Right cardiac atrium (tissue), 5 donors: ENCODE measurements at places on chromosomes 6 and 20. TPM values are rescaled to one million over a fixed set of nuclear protein-coding genes. Genes with fewer than 3 reads are reported as not detected.

DNA sequence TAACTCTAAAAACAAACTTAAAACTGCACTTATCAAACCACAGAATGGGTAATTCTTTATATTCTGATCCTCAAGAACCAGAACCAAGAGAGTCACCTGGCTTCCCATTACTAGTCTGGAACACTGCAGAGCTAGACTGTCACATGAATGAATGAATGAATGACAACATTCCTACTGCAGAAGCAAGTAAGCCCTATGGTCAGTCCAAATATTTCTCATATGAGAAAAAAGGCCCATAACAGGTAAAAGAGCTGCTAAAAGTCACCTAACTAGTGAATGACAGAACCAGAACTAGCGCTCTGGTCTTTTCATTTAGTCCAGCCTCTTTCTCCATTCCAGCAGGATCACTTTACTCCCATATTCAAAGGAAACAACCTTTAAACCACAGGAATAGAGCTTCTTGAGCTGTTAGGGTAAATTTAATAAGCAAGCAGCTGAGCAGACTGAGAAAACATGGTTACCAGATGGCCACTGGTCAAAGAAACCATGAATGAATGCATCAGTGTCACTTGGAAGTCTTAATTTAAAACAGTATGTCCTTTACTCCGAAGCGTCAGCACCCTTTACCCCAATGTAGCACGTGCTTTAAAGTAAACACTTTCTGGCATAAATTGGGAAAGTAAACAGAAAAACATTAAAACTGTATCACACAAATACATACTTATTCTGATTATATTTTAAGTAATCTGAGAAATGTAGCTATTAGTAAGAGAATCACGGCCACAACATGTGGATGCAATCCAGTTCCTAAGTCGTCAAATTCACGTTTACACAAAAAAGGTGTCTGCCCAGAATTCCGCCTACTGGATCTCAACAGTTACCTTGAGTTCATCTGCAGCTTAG lies 1.4 kb downstream of the PREP start:
- no peak for DNase-seq

CNKSR3 gene
- polyA plus RNA-seq = 7.9 TPM

GABRR1 gene
- polyA plus RNA-seq = not detected

- no peak for DNase-seq
Observed at GRCh38 chr6:7671076-7671475, 54.8 kb upstream of the BMP6 start.

RRAGD gene
- 57.2 TPM for polyA plus RNA-seq

MYB gene
- polyA plus RNA-seq = not detected

- DNase-seq = no peak
Observed at GRCh38 chr6:170013815-170014214, 262.4 kb downstream of the ERMARD start.

DNA sequence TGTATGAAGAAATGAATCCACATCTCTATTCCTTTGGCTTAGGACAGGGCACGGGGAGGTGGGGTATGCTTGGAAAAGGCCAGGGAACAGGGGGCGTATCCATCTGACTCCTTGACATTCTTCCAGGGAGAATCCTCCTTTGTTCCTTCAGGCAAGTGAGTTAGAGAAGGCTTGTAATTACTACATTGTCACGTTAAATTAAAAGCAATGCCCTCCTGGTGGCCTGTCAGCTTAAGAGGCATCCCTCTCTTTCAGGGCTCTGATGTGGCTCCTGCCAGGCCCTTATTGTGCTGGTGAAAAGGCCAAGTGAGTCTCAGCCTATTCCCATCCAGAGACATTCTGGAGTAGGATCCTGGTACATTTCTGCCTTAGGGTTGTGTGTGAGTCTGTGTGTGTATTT lies 128.3 kb downstream of the FOXA2 start:
- no peak for DNase-seq

GRCh38 chr20:33441142-33441955 lies 2.2 kb downstream of the SNTA1 start:
- no peak for DNase-seq

GRCh38 chr6:26322645-26323482 lies 42.1 kb upstream of the BTN3A2 start:
- DNase-seq = peak; percentile 33

CHMP4B gene
- polyA plus RNA-seq = 126 TPM

COL19A1 gene
- 1.0 TPM for polyA plus RNA-seq

- DNase-seq = no peak
Observed at GRCh38 chr6:46338131-46338530, 153.1 kb downstream of the RCAN2 start.

DNA sequence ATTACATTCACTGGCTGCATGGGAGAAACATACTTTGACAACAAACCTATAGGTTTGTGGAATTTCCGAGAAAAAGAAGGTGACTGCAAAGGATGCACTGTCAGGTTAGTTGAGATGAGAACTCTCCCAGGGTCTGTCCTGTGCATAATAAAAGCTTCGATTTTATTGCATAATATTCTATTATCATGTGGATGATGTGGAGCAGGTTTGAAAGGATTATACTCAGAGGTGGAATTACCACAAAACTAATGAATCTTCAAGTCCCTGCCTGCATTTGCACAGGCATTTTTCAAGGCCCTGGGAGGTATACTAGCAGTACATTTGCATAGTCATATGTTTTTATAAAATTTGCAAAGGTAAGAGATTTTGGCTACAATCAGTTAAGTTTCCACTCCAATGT lies 249.8 kb downstream of the ARHGAP18 start:
- no peak for DNase-seq

GRCh38 chr6:144601221-144601620 lies 316.1 kb downstream of the UTRN start:
- DNase-seq = no peak

GRCh38 chr20:11912013-11912658 lies 5.6 kb upstream of the BTBD3 start:
- no peak for DNase-seq

EPHA7 gene
- 6.6 TPM for polyA plus RNA-seq

GRCh38 chr6:111750753-111751673 lies 122.2 kb downstream of the FYN start:
- no peak for DNase-seq

DNA sequence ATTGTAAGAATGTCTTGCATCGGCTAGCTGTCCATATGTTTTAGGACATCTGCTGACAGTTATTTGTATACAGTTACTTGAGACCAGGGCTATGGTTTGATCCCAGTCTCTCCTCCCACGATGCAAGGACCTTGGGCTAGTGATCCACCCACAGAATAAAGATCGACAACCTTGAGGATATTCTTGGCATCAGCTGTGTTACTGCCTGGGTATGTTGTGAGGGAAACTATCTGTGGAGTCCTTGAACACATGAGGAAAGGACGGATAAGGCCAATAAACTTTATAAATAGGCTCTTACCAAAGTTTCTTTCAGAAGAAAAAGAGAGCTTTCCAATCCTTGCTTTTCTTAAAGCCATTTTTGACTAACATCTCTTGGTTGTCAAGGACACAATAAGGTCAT lies 70.8 kb upstream of the HEY2 start:
- DNase-seq = no peak

GRCh38 chr20:43723735-43724134 lies 3.1 kb downstream of the GTSF1L start:
- no peak for DNase-seq

GRCh38 chr6:50333696-50334095 lies 284.0 kb upstream of the DEFB112 start:
- DNase-seq = no peak

DNA sequence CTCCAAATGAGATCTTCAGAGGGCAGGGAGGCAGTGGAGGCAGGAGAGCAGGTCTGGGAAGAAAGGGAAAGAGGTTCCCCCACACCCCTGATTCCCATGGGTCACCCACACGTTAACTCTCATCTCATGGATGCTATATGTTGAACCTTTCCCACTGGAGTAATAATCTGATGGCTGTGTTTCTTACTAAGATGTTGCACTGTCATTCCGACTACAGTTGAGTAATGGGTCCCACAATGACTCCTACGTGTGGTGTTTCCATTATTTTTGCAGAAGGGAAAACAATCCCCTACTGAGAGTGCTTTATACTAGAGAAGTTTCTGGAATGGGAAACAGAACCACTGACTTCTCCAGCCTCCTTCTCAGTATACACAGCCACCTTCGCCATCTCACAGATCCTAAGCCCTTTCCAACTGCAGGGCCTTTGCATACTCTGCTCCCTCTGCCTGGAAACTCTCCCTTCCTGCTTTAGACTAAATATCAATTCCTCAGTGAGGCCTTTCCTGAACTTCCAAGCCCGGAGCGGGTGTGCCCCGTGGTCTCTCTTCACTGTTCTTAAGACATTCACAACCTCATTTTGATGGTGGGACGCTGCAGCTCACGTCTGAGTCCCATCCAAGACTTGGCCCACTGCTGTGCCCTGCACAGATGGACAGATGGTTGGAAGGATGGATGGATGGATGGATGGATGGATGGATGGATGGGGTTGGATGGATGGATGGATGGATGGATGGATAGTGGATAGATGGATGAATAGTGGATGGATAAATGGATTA lies 238.6 kb upstream of the PMEPA1 start:
- no peak for DNase-seq

GRCh38 chr6:82584194-82584695 lies 220.6 kb downstream of the TPBG start:
- DNase-seq = no peak

DNA sequence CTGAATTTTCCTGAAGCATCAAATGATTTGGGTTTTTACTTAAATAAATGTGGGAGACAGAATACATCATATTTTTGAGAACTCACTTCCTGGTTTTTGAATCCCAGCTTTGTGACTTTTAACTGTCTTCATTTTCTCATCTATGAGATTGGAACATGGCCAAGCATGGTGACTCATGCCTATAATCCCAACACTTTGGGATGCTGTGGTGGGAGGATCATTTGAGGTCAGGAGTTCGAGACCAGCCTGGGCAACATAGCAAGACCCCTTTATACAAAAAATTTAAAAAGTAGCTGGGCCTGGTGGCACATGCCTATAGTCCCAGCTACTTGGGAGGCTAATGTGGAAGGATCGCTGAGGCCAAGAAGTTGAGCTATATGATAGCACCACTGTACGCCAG lies 122.3 kb downstream of the QKI start:
- no peak for DNase-seq

GRCh38 chr6:125188594-125189203 lies 35.1 kb downstream of the TPD52L1 start:
- no peak for DNase-seq

CPXM1 gene
- 1.3 TPM for polyA plus RNA-seq

DNA sequence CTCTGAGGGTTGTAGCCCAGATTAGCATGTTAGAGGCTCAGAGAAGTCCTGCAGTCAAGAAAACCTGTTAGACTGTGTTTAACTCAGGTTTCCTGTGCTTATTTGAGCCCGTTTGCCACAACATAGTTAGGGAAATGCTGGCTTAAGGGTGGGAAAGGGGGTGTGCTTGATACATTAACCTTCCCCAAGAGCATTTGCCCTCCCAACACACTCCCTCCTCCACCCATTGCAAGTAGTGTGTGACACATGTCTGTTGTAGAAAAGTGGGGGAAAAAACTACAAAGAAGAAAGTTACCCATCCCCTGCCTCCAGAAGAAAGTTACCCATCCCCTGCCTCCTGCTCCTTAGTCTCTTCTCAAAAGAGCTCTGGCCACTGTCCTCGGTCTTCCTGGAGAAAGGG lies 36.8 kb upstream of the MRPS18A start:
- DNase-seq = no peak

DNA sequence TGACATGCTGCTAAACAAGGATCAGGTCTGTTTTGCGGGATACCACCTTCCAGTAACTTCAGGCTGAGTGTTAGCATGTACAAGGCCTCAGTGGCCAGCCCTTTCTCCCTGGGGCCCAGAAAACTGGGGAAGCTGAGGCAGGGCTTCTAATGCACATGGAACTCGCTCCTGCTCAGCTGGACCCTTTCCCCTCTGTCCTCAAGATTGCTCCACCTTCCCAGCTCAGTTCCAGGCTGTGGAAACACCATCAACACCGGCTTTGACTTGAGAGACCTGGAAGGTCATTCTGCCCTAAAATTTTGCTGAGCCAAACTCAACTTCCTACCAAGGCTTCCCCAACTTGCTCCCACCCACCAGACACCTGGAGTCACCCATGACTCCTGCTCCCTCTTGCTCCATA lies 4.2 kb upstream of the BLCAP start:
- DNase-seq = no peak

GRCh38 chr6:95614094-95614493 lies 36.8 kb downstream of the MANEA start:
- DNase-seq = no peak

DNA sequence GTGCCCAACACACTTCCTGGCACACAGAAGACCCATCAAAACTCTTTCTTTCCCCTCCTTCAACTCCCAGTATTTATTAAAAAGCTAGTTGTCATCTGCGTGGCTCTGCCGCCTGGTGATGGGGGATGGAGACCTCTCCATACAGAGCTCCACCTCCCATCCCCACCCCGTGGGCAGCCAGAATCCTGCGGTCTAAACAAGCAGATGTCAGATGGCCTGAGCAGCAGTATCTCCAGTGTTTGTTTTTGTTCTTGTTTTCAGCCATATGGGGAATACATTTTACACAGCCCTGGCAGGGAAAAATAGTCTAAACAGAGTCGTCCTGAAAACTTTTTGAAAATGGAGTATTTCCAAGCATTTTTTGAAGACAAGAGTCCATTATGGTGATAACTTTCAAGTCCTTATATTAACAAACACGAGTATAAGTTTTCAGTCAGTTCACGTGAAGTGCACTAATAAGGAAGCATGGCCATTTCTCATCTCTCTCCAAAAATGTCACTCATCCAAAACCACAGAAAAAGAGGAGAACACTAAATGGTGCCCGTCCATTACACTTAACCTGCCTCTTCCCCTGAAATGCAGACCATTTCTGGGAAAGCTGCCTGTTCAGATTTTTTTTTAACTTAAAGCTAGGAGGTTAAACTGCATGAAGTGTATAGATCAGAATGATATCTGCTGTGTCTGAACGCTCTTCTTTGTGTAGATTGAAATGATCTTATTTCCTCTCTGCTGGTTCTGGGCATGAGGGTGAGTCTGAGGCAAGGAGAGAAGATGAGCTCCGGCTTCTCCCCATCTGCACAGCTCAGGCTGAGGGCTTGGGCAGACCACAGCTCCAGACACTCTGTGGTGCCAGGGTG lies 91.0 kb downstream of the TCP11 start:
- DNase-seq = peak; percentile 79

GRCh38 chr20:57773059-57773815 lies 63.4 kb upstream of the PMEPA1 start:
- DNase-seq = no peak

GRCh38 chr20:3749689-3750531 lies 17.4 kb downstream of the HSPA12B start:
- peak; percentile 69 for DNase-seq
